ENCODE measurements at places on chromosomes 2 and 18.
A peak's percentile ranks its signal among the peaks of the same experiment; 100 is the strongest.

DNA sequence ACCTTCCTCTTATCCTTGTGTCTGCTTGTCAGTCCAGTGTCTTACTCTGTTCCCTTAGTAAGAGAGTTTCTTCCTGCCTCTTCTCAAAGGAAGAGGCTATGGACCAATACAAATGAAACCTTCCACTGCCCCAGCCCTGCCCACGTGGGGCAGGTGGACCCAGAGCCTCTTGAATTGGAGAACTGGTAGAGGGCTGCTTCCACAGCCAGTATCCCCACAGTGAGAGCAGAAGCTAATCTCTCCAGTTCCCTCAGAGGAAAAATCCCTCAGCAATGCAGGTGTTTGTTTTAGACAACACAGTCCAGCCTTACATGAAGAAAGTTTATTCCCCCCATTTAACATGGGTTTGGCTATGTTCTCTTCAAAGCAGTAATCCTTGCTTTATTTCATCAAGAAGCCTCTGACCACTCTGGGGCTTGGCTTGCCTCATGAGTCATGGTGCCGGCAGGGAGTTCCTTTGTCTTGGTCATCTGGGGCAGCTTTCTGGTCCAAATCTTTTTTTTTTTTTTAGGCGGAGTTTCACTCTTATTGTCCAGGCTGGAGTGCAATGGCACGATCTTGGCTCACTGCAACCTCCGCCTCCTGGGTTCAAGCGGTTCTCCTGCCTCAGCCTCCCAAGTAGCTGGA lies 6.5 kb upstream of the CYBRD1 start:
- DNase-seq: no peak

- no peak for DNase-seq
Observed at GRCh38 chr2:71528131-71528591, 74.8 kb downstream of the DYSF start.

GRCh38 chr18:56721031-56721430 lies 69.9 kb downstream of the WDR7 start:
- DNase-seq: no peak

DNA sequence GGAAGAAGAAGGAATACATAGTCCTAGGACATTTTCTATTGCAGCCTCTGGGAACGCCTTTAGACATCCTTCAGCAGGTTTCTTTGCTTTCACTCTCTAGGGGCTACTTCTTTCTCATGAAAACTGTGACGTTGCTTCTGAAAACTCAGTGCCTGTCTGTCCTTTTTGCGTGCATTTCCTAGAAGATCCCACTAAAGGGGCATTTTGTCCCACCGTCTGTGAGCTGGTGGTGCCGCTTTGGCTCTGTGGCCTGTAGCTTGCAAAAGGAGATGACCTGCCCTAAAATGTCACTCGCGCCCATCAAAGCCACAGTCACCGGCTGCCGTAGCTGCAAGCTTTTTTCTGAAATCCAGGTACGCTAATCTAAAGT lies 579 bp downstream of the STAT4 start:
- DNase-seq: no peak

DNA sequence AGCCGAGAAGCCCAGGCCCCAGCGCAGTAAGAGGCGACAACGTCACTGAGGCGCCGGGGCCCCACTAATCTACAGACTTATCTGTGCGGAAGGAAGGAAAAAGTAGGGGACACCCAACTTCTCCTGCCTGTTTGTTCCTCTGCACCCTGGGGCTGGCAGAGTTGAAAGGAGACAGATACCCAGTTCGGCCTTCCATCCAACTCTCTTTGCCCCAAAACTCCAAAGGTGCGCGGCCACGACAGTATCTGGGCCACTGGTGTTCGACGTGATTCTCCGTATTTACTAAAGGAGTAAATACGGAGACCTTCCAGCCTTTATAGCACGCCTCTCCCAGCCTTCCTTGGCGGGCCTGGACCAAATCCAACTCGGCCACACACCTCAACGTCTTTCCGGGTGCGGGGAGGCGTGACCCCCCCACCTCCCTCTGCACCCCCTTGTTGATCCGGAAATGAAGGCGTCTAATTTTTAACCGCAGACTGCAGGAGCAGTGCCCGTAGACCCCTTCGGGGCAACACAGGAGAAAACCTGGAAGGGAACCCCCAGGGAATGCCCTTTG lies 1.6 kb downstream of the SMAD7 start:
- no peak for DNase-seq

GRCh38 chr18:47346016-47346415 lies 94.6 kb upstream of the SKOR2 start:
- DNase-seq: no peak

- DNase-seq: no peak
Observed at GRCh38 chr18:79372461-79372860, 23.3 kb upstream of the NFATC1 start.

DNA sequence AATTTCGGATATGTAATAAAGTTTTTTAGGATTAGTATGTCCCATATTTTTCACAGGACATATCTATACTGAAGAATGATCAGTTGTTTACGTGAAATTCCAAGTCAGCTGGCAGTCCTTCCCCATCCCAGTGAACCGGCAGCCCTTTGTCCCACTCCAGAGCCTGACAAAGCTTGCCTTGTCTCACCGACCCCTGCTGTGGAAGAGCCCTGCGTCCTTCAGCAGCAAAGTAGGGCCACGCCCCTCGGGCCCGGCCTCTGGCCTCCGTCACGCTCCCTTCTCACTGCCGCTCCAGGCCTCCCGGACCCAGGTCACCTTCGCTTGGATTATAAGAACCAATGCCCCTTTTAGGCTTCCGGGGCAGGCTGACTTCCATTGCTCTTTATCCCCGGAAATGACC lies 89.8 kb upstream of the TGIF1 start:
- no peak for DNase-seq

GRCh38 chr2:65586516-65586915 lies 154.1 kb upstream of the SPRED2 start:
- DNase-seq: no peak

DNA sequence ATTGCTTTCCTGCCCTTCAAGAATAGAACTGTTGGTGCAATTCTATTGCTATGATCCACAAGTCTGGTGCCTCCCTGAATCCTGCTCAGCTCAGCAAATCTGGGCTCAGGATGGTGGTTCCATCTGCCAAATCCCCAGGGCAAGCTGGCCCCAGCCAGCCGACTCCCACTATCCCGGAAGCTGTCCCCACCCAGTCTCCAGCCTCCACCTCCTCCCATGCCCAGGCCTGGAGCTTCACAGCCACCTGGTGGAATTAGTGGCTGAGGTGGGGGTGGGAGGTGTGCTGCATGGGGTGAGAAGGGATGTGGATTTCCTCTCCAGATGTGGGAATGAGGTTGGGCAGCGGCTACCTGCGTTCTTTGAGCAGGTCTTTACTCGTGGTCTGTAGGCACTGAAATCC lies 119.3 kb upstream of the SMAD2 start:
- no peak for DNase-seq

DNA sequence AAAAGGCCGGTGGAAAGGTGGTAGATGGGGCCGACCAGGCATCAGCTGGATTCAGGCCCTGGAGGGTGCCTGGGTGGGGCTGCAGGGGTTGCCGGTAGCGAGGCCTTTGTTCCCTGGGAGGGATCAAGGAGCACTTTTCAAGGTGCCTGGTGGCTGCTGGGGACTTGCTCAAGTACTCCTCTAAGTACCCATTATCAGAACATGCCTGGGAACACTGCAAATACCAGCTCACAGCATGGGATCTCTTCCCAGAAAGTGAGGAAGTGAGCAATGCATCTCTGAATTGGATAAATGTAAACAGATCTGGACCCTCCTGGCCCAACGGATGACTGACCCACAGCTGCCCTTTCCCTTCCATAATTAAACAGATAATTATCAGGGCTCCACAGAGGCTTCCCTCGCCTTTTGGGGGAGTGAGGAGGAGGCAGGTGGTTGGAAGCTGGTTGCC lies 210.5 kb downstream of the SH3RF3 start:
- no peak for DNase-seq

GRCh38 chr2:73175663-73176204 lies 26.6 kb upstream of the NOTO start:
- DNase-seq: peak; percentile 43

DNA sequence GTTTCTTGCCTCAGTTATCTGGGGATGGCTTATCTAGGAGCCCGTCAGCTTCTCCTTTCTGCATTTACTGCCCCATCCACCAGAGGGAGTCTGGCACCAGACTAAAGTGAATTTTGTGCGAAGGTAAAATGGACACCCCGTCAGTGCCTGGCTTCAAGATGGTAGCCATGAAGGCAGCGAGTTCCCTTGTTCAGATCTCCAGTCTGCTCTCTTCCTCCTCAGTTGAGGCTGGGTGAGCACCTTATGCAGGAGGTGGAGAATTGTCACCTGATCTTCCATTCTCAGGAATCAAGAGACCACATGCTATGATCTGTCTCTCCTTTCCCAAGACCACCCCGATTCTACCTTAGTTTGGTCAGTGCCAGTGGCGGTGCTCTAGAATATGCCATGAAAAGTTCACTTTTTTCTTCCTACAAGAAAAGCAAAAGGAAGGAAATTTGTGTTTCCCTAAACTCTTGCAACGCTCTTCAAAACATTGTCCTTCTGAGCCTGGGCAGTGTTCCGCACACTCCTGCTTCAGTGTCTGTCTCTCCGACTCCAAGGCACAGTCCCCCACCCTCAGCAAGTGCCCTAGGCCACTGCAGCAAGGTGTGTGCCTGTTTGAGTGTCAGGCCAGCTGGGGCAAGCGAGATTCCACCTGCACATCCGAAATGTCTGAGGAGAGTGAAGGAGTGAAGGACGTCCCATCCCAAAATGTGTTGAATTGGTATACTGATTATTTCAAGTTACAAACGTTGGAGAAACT lies 168.6 kb downstream of the SS18 start:
- DNase-seq: peak; percentile 4

- DNase-seq: no peak
Observed at GRCh38 chr18:25141886-25142285, 210.1 kb downstream of the ZNF521 start.

DNA sequence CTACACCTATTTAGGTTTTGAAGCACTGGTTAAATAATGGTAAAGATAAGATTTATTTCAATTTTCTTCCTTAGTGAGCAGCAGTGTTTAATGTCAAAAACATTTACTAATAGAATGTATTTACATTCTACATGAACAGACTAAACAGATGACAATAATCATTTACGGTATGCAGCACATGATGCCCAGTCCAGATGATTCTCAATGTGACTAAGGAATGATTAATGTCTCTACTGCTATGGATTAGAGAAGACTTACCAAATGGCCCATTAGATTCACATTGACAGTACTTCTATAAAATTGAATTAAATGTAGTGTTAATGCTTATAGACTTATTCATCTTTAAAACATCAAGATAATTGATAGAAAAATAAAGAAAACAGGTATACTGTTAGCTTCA lies 22.1 kb upstream of the SLC5A7 start:
- no peak for DNase-seq

GRCh38 chr18:25651553-25651952 lies 299.6 kb upstream of the ZNF521 start:
- DNase-seq: no peak

All from stimulated activated CD8-positive, alpha-beta memory T cell treated with anti-CD3 and anti-CD28 coated beads, Interleukin-15, amount 100 ng/mL, for 1 hour (primary cell).